ENCODE measurements at places on chromosomes 7 and 10.

- DNase-seq, result no peak
These were observed 5.7 kb upstream of the CALML3 start for GRCh38 chr10:5519054-5519453.

DNA sequence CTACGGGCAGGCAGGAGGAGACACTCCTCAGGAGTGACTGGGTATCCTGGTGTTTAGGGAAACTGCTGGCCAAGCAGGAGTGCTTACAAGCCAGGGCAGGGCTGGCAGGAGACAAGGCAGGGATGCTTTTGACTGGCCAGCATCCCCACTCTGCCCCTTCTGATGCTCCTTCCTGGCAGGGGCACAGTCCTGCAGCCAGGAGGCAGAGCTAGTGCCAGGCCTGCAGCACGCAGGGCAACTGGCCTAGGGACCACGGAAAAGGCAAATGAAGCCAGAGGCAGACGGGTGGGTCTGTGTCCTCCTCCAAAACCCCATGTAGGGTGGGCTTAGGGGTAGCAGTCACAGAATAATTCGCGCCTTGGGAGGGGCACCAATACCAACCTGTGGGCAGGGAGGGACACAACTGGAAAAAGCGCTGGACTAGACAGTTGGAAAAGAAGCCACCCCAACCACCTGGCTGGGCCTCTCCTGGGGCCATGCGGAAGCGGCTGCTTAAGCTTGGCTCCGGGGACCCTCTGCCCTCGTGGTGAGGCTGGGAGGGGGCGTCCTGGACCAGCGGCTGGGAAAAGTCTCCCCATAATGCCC lies 4.8 kb downstream of the IMPDH1 start:
- DNase-seq, result no peak

GRCh38 chr10:50432211-50433009 lies 181.1 kb upstream of the ASAH2 start:
- no peak for DNase-seq

DNA sequence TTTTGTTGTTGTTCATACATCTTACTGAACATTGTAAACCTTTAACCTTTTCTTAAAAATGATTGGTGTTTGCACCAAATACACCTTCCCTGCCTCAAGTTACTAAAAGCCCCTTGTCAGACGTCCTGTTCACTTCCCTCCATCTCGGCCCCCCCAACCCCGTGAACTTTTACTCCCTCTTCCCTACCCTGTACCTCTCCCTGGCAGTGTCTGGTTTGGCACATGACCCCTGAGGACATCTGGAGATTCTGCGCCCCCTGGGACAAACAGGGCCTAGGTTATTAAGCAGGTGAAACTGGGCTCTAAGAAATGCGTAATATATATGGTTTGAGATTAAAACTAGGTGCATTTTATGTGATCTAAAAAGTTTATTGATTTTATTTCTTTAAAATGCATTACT lies 1.4 kb downstream of the PPP2R2D start:
- no peak for DNase-seq

DNA sequence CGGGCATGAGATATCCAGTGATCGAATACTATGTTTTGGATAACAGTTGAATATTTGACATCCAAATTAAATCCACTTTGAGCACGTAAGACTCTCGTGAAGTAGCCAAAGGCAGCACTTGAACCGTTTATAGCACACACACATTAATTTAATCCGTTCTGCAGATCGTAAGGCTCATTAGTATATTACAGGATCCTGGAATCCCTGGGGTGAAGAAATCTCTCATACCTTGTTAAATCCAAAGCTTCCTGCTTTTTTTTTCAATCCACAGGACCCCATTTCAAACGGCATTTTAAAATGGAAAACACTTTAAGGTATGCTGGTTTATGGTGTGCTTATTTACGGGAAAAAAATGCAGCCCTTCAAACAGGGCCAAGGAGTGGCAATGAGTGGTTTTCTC lies 158.4 kb upstream of the ADARB2 start:
- DNase-seq, result no peak

Data from NCI-H2029 treated with DMSO at 0.1 percent for 48 hours (cell line).